B cell (primary cell): ENCODE measurements at places on chromosomes 5 and 9. TPM values are rescaled to one million over a fixed set of nuclear protein-coding genes. Genes with fewer than 3 reads are reported as not detected.

DNA sequence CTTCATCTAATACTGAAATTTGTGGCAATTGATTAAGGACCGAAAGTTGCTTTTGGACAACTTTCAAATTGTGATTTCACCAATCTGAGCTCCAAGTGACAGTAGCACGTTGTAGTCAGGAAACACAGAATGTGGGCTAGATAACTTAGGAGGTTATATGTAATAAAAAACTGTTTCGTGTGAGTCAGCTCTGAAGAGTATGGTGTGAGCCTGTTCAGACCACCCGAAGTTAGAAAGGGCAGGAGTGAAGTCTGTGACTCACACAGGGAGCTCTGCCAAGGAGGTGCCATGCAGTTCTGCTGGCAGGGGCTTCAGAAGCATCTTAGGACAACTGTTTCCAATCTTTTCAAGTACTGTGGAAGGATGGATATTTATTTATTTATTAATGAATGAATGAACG is 16.4 kb upstream of the ZBTB34 start:
- no peak overlapping the region for H3K27ac ChIP-seq
- no peaks in the 10 kb centered on the region for H3K27me3 ChIP-seq
- no peaks in the 10 kb centered on the region for H3K4me1 ChIP-seq

DNA sequence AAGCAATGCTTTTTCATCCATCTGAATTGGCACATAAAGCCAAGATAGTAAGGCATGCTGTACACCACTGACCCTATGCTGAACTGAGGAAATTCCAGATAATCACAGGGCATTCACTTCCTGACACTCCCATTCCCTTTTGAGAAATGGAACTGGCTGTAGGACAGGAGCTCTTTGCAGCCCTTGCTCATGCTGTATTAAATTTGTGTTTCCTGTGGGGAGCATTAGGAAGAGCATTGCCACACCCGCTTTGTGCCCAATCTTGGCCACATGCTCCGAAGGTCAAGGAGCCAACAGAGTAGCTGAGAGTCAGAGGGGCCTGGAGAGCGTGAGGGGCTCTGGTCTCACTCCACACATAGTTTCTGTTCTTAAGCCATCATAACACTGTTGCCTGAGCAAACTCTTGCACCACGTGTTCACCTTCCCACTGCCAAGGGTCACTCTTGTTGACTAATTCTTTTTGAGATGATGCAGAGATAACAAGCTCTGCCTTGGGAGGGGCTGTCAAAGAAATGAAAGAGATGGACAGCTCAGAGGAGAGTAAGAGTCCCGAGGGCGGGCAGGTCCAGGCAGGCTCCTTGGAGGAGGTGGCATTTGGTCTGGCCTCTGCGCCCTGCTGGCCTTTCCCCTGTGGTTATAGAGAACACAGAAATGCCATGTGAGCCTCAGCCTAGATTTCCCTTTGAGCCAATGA is 31.7 kb upstream of the ARAP3 start:
- H3K27ac ChIP-seq, result no peak overlapping the region
- H3K4me3 ChIP-seq, result no peak overlapping the region
- H3K36me3 ChIP-seq, result no peaks in the 10 kb centered on the region
- no peaks in the 10 kb centered on the region for H3K27me3 ChIP-seq

- H3K4me1 ChIP-seq, result no peaks in the 10 kb centered on the region
- no peak overlapping the region for H3K4me3 ChIP-seq
- no peaks in the 10 kb centered on the region for H3K36me3 ChIP-seq
- no peak for DNase-seq
These were observed 223.0 kb upstream of the MPDZ start for GRCh38 chr9:13502484-13502883.

- no peak overlapping the region for H3K27ac ChIP-seq
- no peaks in the 10 kb centered on the region for H3K27me3 ChIP-seq
- H3K4me3 ChIP-seq, result no peak overlapping the region
- H3K36me3 ChIP-seq, result no peaks in the 10 kb centered on the region
- peaks cover 4% of the 10 kb centered on the region for H3K4me1 ChIP-seq
These were observed 68.7 kb upstream of the FSTL4 start for GRCh38 chr5:133680830-133681565.

DNA sequence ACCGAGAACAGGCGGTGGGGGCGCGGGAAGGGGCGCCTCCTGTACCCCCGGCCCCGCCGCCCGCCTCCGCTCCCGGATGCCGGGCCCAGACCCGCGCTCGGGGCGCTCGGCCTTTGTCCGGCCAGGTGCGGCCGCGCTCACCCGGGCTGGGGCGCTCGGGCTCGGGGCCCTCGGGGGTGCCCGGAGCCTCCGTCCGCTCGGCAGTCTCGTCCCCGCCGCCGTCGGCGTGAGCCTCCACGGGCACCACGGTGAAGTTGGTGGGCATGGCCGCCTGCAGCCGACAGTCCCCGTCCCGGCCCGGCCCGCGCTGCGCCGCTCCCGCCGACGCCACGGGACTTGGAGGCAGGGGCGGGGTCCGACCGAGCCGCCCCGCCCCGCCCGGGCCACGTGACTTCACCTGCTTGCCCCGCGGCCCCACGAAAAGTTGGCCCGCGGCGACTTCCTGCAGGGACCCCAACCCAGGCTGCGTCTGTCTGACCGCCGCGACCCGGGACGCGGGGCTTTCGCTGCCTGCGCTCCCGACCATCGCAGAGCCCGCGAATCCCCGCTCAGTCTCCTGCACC is at the start of gene SLC12A7:
SLC12A7 (minus strand) TSS at position 337 of the 563 bp plus-strand sequence; CDS start at position 265, 72 bp downstream.
- DNase-seq, result peak; percentile 67
- peaks cover 38% of the 10 kb centered on the region for H3K4me1 ChIP-seq

DNA sequence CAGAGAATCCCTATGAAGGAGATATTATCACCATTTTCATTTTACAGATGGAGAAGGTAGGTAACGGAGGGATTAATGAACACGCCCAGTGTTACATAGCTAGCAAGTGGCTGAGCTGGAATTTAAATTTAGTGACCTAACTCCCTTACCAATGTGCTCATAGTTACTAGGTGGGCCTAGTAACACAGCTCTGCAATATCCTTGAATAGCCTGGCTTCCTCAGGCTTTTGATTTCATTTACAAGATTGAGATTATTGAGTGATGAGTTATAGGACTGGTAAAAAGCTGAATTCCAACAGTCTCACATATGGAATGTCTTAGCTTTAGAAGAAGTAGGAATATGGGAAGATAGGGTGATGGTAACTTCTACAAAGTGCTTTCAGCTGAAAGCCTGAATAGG is 336.3 kb upstream of the KIF2A start:
- no peak overlapping the region for H3K27ac ChIP-seq
- no peaks in the 10 kb centered on the region for H3K27me3 ChIP-seq
- H3K36me3 ChIP-seq, result no peaks in the 10 kb centered on the region
- no peak overlapping the region for H3K4me3 ChIP-seq
- no peak for DNase-seq

- no peaks in the 10 kb centered on the region for H3K27me3 ChIP-seq
- H3K4me3 ChIP-seq, result no peak overlapping the region
- DNase-seq, result no peak
- H3K4me1 ChIP-seq, result no peaks in the 10 kb centered on the region
These were observed 398.9 kb downstream of the EFNA5 start for GRCh38 chr5:107271682-107272350.

DNA sequence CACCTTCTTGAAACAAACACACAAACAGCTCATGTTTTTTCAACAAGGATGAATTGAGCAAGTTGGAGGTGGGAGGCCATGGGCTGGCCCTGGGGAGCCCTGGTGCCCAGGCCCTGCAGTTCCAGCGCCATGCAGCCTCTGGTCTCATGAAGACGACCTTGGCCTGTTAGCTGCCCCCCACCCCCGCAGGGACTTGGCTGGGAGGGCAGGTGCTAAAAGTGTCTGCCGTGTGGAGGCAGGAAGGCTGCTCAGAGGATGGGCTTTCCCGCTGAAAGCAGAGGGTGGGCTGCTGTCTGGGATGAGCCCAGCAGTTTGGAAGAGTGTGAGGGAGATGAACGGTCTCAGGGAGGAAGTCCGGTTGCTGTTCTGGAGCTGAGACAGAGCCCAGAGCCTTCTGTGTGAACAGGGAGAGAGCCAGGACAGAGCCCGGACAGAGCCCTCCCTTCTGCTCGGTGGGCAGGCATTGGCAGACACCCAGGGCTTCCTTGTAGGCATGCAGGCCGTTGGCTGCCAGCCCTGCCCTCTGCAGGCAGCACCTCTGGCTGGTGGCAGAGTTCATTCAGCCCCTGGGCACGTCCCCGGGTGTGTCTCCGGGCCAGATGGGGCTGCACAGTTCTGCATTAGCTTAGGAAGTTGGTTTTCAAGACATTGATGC is 18.7 kb downstream of the ROPN1L start:
- H3K36me3 ChIP-seq, result no peaks in the 10 kb centered on the region
- no peak overlapping the region for H3K4me3 ChIP-seq
- H3K27me3 ChIP-seq, result no peaks in the 10 kb centered on the region

GRCh38 chr5:41940641-41941040 is 15.6 kb downstream of the FBXO4 start:
- H3K27me3 ChIP-seq, result no peaks in the 10 kb centered on the region
- no peak overlapping the region for H3K4me3 ChIP-seq
- no peak overlapping the region for H3K27ac ChIP-seq
- DNase-seq, result no peak
- peaks cover 1% of the 10 kb centered on the region for H3K36me3 ChIP-seq

GRCh38 chr5:127758766-127759283 is 55.6 kb downstream of the CCDC192 start:
- no peak for DNase-seq
- H3K4me3 ChIP-seq, result no peak overlapping the region

The SHROOM1 gene
- total RNA-seq, result 2.3 and 2.5 TPM in 2 replicates

The SLC34A3 gene
- not detected in 2 replicates for total RNA-seq

The TLX3 gene
- total RNA-seq, result not detected in 2 replicates

The ASPN gene
- total RNA-seq, result not detected in 2 replicates

The PHF24 gene
- total RNA-seq, result not detected in 2 replicates

The PCA3 gene
- not detected in 2 replicates for total RNA-seq

The MCC gene
- total RNA-seq, result 0.32 and 0.83 TPM in 2 replicates

The CCDC192 gene
- total RNA-seq, result not detected in 2 replicates

The COL5A1 gene
- not detected in 2 replicates for total RNA-seq
